ENCODE measurements at places on chromosomes 5 and 9.

GRCh38 chr5:111463311-111463710 lies 49.0 kb downstream of the STARD4 start:
- H3K4me1 ChIP-seq = no peaks in the 10 kb centered on the region
- H3K4me3 ChIP-seq = no peak overlapping the region
- no peak for DNase-seq
- no peaks in the 10 kb centered on the region for H3K27me3 ChIP-seq
- no peaks in the 10 kb centered on the region for H3K36me3 ChIP-seq
- no peak overlapping the region for H3K27ac ChIP-seq

GRCh38 chr5:169706758-169707450 lies 69.8 kb downstream of the DOCK2 start:
- H3K4me3 ChIP-seq = no peak overlapping the region
- peaks cover 19% of the 10 kb centered on the region for H3K4me1 ChIP-seq
- H3K27me3 ChIP-seq = no peaks in the 10 kb centered on the region
- H3K36me3 ChIP-seq = no peaks in the 10 kb centered on the region
- H3K27ac ChIP-seq = peak overlapping the region; percentile 48

DNA sequence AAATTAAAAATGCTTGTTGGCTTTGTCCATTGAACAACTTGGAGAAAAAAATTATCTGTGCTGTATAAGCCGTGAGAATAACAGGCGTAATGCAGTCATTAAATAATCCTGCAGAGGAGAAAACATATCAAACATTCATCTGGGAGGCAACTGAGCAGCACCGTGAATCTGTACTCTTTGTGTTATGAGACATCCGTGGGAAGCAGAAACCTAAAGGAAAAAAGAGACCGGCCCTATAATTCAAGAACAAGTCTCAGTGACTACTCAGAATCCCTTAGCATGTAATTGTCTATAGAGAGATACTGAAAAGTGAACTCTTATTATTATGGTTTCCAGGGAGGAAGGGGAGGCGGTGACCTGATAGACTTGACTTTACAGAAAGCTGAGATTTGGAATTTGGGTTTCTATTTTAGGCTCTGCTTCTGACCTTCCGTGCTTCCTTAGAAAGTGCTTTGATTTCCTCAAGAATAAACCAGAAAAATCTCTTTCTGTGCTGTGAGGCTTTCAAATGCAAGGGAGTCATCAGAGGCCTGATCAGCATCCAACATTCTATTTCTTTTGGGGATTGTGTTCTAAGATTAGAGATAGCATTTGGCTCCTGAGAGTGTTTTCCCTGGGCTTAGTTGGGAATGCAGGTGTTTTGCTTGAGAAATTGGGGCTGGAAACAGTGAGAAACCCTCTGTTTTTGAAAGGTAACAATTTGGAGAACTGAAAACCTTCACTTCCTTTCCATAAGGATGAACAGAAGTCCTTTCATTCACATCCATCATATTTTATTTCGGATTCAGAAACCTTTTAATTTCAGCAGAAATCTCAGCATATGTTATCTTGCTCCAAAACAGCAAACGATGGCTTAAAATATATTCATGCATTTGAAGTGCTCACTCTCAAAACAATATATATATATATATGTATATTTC lies 296.7 kb downstream of the CSNK1G3 start:
- no peaks in the 10 kb centered on the region for H3K4me1 ChIP-seq
- no peaks in the 10 kb centered on the region for H3K36me3 ChIP-seq
- DNase-seq = no peak

DNA sequence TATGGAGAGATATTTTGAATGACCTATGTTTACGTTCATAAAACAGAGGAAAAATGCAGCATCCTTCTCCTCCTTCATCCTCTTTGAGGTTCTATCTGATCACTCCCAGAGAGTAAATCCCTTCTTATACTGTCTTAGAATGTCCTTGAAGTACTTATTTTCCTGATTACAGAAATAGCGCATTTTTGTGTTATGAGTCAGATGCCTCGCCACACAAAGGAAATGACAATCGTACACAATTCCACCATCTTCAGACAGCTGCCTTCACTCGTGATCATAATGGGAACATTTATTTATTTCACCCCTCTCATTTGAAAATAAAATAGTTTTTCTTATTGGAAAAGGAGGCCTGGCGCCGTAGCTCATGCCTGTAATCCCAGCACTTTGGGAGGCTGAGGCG lies 2.4 kb upstream of the GLT6D1 start:
- no peaks in the 10 kb centered on the region for H3K36me3 ChIP-seq
- H3K27me3 ChIP-seq = no peaks in the 10 kb centered on the region
- no peak overlapping the region for H3K27ac ChIP-seq
- no peak overlapping the region for H3K4me3 ChIP-seq
- no peaks in the 10 kb centered on the region for H3K4me1 ChIP-seq
- DNase-seq = no peak

GRCh38 chr5:130549884-130550561 lies 615.0 kb downstream of the HINT1 start:
- no peaks in the 10 kb centered on the region for H3K36me3 ChIP-seq
- H3K4me3 ChIP-seq = no peak overlapping the region
- DNase-seq = peak; percentile 63
- no peaks in the 10 kb centered on the region for H3K4me1 ChIP-seq
- no peaks in the 10 kb centered on the region for H3K27me3 ChIP-seq

DNA sequence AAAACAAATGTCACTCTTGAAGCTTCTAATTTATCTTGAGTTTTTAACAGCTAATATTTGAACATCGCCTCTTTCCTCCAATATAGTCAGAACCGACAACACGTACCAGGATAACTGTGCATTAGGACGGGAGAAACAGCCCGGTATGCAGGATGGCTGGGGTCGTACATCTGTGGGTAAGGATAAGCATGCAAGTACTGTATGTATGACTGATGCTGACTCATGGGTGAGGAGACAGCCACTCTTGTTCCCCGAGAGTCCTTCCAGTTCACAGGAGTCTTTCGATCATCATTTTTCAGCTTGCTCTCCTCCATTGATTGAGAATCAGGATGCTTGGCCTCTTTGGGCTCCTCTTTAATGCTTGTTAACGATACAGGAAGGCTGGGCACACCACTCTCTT lies 102.3 kb downstream of the ZNF608 start:
- H3K27ac ChIP-seq = no peak overlapping the region
- DNase-seq = peak; percentile 45
- no peaks in the 10 kb centered on the region for H3K27me3 ChIP-seq
- no peaks in the 10 kb centered on the region for H3K36me3 ChIP-seq

DNA sequence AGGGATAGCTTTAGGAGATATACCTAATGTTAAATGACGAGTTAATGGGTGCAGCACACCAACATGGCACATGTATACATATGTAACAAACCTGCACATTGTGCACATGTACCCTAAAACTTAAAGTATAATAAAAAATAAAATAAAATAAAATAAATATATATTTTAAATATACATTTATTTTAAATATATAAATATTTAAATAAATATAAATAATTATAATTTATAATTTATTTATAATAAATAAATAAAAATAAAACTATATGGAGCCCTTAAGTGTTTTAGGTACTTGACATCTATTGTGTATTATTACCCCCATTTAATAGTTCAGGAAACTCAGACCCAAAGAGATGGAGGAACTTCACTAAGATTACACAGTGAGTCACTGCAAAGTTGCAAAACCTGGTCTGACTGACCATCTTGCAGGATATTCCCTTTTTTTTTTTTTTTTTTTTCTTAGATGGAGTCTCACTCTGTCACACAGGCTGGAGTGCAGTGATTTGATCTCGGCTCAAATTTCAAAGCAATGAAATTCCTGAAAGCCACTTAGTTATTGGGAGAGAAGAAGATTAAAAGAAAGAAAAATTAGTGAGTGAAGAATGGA lies 5.8 kb upstream of the C5orf52 start:
- no peaks in the 10 kb centered on the region for H3K27me3 ChIP-seq
- DNase-seq = peak; percentile 85
- H3K27ac ChIP-seq = no peak overlapping the region
- H3K4me1 ChIP-seq = no peaks in the 10 kb centered on the region
- no peak overlapping the region for H3K4me3 ChIP-seq
- H3K36me3 ChIP-seq = no peaks in the 10 kb centered on the region

GRCh38 chr9:95864852-95865580 lies 10.5 kb upstream of the ERCC6L2 start:
- no peak overlapping the region for H3K4me3 ChIP-seq
- no peak for DNase-seq
- no peaks in the 10 kb centered on the region for H3K36me3 ChIP-seq
- H3K27me3 ChIP-seq = no peaks in the 10 kb centered on the region

GRCh38 chr5:124544366-124545055 lies 201.9 kb downstream of the ZNF608 start:
- no peak overlapping the region for H3K4me3 ChIP-seq
- no peaks in the 10 kb centered on the region for H3K36me3 ChIP-seq
- no peak overlapping the region for H3K27ac ChIP-seq
- H3K27me3 ChIP-seq = no peaks in the 10 kb centered on the region
- no peaks in the 10 kb centered on the region for H3K4me1 ChIP-seq
- no peak for DNase-seq

DNA sequence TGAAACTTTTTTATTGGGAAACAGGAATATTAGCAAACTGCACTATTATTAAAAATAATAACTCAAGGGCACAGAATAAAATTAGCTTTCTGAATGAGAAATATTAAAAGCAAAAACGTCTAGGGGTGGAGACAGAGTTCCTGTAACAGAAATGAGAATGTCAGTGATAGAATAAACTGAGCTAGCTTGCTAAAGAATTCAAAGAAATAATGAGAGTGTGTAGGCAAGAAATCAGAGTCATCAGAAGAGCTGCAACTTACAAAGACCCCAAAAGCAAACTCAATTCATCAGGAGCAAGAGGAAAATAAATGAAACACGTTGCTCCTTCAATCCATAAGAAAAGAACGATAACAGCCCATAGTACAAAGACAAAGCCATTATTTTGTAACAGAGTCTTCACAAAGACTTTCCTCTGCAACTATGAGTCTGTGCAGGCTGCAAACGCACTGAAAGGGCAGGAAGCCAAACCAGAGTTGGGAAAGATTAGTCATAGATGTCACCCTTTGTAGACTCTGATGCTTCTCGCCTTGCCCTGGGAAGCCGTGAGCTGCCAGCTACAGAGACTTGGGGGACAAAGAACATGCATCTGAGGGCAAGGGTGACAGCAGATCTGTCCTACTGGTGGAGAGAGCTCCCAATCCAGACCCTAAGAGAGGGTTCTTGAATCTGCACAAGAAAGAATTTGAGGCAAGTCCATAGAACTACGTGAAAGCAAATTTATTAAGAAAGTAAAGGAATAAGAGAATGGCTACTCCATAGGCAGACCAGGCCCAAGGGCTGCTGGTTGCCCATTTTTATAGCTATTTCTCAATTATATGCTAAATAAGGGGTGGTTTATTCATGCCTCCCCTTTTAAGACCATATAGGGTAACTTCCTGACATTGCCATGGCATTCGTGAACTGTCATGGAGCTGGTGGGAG lies 40.8 kb downstream of the SHC3 start:
- peak; percentile 96 for DNase-seq
- peak overlapping the region; percentile 63 for H3K27ac ChIP-seq
- H3K27me3 ChIP-seq = no peaks in the 10 kb centered on the region

GRCh38 chr5:135533334-135533733 lies 2.4 kb downstream of the NEUROG1 start:
- DNase-seq = no peak
- peaks cover 28% of the 10 kb centered on the region for H3K27me3 ChIP-seq
- no peaks in the 10 kb centered on the region for H3K36me3 ChIP-seq
- no peak overlapping the region for H3K27ac ChIP-seq

Measured in fibroblast of lung (primary cell).